ENCODE measurements at places on chromosomes 3 and 15.

- no peak for DNase-seq
Observed at GRCh38 chr3:154851644-154852043, 228.5 kb upstream of the MME start.

GRCh38 chr3:24088782-24089181, 143.7 kb downstream of the NR1D2 start:
- peak; percentile 63 for DNase-seq

- DNase-seq, result no peak
Observed at GRCh38 chr15:65338366-65338765, 33.9 kb downstream of the RNU5B-1 start.

DNA sequence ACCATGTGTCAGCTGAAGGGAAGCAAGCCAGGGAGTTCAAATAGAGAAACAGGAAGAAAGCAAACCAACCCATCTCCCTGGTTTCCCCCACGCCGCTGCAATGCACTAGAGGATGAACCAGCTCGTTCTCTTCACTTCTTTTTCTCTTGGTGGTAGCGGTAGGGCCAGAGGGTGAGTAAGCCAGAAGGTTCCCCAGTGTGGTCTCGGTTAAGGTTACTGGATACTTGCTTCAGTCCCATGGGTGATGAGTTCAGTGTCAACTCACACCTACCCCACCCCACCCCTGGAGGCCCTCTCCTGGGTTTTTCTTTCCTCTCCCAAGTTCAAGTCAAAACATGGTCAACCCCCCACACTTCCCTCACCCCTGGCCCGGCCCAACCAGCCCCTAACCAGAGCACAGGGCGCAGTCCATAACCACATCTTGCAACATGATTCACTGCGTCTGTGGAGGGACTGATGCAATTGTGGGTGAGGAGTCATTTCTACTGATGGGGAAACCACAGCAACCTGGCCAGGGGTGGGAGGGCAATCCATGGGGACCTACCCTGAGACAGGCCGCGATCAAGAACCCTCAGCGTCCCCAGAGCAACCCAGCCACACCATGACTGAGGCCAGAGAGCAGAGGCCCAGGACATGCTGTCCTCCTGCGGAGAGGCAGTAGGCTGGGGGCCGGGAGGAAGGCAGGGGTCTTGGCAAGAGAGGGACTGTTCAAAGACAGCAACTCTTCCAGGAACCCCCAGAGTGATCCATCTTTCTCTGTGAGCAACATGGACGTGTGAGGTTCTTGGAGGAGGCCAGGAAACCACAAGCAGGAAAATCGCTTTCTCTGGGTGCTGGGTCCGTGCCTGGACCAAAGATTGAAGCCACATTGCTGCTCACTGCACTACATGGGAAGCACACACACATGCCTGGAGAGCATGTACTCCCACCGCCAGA, 276.6 kb downstream of the UACA start:
- DNase-seq, result peak; percentile 87

DNA sequence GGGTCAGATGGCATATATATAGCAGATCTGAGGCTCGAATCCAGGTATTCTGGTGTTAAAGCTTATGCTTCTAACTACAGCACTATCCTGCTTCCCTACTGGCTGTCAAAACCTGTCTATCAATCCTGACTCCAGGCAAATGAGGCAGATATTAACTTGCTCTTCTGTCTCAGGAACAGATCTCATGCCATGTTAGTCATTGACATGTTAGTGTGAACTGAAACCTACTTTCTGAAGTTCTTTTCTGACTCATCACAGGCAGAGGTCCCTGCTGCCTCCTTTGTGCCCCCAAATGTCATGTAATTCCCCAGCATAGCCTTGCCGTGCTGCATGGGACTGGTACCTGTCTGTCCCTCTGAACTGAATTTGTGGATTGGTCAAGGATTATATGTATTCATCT, 125.0 kb upstream of the SMAD3 start:
- no peak for DNase-seq

DNA sequence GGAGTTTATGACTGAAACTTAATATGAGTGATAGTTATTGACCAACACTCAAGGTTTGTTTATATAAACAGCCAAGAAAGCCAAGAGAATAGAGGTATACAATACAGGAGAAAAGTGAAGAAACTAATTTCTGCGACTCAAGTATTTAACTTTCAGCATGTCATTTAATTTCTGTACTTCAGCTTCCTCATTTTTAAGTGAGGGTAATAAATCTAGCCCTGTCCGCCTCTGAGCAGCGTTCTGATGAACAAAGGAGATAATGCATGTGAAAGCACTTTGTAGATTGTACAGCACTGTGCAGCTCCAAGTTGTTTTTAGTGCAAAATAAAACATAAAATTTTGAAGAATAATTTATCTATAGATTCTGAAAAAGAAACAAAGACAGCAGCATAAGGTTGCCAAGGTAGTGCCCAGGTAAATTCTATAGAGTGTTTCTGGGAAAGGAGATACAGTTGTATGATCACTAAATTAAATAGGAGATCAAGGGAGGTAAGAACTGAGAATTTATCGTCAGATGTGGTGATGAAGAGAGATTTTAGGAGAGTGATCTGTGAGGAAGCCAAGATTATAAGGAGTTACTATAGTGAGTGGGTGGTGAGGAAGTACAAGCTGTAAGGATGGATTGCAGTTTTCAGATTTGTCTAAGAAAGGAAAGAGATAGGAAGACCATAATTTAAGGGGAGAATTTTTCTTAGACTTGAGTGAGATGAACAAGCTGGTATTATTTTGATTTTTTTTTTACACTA, 71.3 kb downstream of the RASA2 start:
- peak; percentile 11 for DNase-seq

GRCh38 chr3:187750513-187751123, 5.3 kb upstream of the BCL6 start:
- no peak for DNase-seq

GRCh38 chr3:168049367-168049974, 46.3 kb downstream of the GOLIM4 start:
- no peak for DNase-seq

DNA sequence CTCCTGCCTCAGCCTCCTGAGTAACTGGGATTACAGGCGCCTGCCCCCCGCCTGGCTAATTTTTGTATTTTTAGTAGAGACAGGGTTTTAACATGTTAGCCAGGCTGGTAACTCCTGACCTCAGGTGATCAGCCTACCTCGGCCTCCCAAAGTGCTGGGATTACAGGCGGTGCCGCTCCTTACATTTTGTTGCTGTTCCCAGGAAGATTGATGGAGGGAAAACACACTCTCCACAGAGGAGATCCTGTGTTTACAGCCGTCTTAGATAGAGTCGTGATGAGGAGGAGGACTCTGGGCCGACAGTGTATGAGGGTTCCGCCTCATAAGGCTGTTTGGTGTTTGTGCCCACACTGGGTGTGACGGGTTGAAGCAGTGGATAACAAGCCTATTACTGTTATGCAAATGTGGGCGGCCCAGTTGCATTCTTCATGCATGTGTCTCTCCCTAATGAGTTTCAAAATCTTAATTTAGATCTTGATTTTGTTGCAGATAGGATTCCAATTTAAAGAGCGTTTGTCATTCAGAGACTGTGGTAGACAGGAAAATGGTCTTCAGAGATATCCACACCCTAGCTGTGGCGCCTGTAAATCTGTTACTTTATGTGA, 60.0 kb downstream of the APBA2 start:
- DNase-seq, result no peak

- DNase-seq, result no peak
Observed at GRCh38 chr3:98577178-98577895, 16.1 kb downstream of the CPOX start.

- DNase-seq, result no peak
Observed at GRCh38 chr3:196501316-196502044, 2.1 kb downstream of the RNF168 start.

- DNase-seq, result no peak
Observed at GRCh38 chr3:36512555-36512954, 132.3 kb downstream of the STAC start.

GRCh38 chr3:43638594-43639447, 17.0 kb upstream of the ANO10 start:
- peak; percentile 9 for DNase-seq

- DNase-seq, result no peak
Observed at GRCh38 chr15:48674876-48675275, 29.4 kb upstream of the FBN1 start.

DNA sequence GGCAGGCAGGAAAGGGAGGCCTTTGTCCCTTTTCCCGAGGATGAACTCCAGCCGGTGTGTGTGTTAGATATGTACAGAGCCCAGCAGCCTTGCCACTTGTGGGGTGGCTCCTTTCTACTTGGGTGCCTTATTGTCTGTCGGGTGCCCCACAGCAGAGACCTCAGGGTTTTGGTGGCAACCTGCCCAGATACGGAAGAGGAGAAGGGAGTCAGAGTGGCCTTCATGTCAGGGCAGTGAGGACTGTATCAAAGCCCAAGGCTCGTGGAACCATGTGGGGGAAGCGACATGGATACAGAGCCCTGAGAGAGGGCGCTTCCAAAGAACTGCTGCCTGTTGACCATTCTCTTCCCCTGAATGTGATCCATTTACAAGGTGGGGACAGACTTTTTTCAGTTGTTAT, 166.2 kb downstream of the SLCO3A1 start:
- no peak for DNase-seq

DNA sequence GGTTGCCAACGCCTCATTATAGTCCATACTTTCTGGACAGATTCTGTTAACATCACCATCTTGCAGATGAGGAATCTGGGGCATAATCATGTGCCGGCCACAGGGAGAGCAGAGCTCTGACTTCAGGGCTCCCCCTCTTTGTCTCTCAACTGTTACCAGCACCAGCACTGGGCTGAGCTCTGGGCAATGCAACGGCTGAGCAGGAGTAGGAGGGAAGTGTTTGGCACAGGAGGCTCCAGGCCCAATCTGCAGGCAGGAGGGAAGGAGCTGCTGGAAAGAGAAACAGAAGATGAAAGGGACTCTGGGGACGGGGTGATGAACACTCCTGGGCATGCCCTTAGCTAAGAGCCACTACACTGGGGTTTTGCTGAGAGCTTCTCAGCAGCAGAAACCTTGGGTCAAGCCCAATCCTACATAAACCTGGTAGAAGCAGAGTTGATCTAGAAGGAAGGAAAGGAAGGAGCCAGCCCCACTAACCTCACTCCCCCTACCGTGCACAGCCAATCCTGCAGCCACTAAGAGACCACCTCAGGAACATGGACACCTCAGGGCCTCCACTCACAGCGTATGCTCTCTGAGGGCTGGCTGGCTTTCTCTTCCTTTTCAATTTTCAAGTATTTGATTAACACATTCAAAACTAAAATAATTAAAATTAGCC, 73.1 kb upstream of the SPATA12 start:
- peak; percentile 38 for DNase-seq

DNA sequence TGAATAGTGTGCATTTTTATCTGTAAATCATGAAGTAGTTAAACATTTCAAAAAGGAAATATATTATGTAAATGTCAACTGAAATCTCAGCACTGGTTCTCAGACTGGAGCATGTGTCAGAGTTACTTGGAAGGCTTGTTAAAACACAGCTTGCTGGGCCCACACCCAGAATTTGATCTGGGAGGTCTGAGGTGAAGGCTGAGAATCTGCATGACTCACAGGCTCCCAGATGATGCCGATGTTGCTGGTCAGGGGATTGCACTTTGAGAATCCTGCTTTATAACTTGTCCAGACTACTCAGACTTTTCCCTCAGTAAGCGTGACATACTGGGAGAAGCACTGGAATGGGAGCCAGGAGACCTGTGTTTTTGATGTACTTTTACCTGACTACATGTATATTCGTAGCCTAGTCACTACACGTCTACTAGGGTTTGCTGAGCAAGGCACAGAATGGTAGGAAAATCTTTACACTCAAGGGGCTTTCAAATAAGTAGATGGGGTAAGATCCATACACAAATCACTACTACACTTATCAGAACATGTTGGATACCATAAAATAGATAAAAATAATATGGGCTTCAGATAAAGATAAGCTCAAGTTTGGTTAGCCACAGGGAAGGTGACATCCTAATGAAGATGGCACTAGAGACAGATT, 77.1 kb upstream of the MEX3B start:
- no peak for DNase-seq

- no peak for DNase-seq
Observed at GRCh38 chr3:51930439-51930838, 11.3 kb downstream of the RRP9 start.

- no peak for DNase-seq
Observed at GRCh38 chr15:66067687-66068086, 185.9 kb downstream of the MEGF11 start.

GRCh38 chr3:72289692-72290071, 504.7 kb upstream of the PROK2 start:
- no peak for DNase-seq

DNA sequence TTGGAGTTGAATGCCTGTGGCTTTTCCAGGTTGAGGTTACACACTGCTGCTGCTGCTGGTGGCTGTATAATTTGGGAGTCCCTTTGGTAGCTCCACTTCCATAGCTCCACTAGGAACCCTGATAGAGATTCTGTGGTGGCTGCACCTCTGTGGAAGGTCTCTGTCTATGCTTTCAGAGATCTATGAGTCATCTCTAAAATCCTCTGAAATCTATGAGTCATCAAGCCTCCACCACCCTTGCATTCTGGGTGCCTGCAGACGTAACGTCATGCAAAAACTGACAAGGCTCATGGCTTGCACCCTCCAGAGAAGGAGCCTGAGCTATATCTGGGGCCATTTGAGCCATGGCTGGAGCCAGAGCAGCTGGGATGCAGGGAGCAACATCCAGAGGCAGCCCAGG, 1037.0 kb upstream of the CFAP20DC start:
- DNase-seq, result peak; percentile 47

- DNase-seq, result peak; percentile 72
Observed at GRCh38 chr15:90388462-90389380, 679 bp downstream of the IQGAP1 start.

- no peak for DNase-seq
Observed at GRCh38 chr3:183984749-183985729, 32.6 kb downstream of the ABCC5 start.

DNA sequence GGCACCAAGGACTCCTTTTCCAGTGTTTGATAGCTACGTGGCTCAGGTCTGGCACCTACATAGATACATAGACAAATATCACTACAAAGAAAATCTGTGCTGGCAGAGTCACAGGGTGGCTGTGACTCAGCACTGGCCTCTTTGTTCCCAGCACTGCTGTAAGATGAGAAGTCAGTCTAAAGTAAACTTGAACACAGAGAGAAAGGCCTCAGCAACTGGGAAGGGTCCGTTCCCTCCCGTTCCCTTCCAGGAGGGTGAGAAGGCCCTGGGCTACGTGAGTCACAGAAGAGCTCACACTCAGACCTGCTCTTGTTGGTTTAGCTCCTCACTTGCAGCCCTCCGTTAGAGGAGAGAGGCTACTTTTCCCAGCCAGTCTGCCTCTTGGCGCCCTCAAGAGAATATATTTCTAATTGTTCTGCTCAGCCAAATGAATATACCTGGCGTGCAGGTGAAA, 23.1 kb downstream of the ANXA2 start:
- DNase-seq, result no peak

GRCh38 chr3:162130582-162130981, 634.0 kb downstream of the OTOL1 start:
- DNase-seq, result no peak

Data from Kasumi-1 (cell line).